Stimulated activated CD8-positive, alpha-beta memory T cell treated with anti-CD3 and anti-CD28 coated beads, Interleukin-4, amount 100 ng/mL, for 1 hour (primary cell): ENCODE measurements at places on chromosomes 3 and 15.

DNA sequence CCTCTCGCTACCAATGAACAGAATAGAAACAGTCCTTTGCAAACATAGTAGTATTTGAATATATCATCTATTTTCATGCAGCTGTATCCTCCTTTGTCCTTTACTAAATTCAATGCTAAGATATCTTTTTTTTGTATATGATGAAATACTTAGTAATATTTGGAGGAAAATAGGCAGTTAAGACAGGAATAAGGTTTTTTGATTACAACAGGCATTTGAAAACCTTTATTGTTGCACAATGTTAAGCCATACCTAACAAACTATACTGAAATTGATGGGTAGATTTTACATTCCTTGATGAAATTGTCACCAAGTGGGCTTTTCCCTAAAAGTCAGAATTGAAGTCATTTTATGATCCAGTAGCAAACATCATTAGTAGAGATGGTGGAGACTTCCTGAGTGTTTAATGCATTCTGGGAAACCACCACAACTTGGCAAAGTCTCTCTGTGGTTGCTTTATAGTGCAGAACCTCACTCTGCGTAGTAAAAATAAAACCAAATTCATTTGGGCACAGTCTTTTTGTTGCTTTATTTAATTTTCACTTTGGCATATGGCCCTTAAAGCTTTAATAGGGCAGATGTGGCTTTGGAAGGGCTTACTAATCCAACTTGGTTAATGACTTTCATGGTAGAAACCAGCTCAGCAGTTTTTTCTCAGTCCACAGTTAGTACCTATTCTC lies 216.0 kb downstream of the DIPK2A start:
- no peak for DNase-seq

GRCh38 chr3:56753206-56753820 lies 48.4 kb downstream of the ARHGEF3 start:
- no peak for DNase-seq

DNA sequence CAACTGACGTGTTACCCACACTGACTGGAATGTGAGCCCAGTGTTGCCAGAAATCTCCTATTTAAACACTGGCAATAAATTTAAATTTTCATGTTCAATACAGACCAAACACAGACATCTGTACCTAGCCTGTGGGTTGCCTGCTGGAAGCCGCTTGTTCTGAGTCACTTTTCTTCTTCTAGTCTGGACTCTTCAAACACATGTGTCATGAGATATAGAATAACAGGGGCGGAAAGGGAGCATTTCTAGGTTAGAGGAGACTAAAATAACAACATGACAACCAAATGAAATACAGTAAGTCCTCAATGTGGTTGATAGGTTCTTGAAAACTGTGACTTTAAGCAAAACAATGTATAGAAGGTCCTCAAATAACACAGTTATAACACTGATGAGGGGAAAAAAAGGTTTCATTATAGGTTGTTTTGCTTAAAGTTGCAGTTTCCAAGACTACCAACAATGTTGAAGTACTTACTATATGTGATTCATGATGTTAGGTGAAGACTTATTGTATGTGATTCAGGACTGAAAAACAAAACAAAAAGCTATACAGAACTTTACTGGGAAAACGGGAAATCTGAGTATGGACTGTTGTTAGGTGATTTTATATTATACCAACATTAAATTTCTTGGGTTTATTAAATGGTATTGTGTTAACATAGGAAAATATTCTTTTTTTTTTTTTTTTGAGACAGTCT lies 63.1 kb downstream of the PRKAR2A start:
- no peak for DNase-seq

DNA sequence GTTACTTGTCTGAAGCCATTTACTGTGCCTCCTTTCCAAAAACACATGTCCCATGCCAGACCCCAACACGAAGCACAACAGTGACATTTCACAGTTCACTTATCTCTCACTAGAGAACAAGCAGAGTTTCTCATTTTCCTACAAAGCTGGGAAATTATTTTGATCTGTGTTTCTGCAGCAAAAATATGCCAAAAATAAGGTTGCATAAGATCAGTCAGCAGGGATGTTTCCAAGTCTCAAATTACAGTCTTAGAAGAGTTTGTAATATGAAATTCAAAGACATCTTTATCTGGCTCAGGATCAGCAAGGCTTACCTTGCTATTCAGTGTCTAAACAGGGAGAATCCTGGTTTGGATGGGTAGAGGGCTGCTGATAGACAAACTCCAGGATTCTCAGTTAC lies 75.5 kb downstream of the GJD2 start:
- no peak for DNase-seq

DNA sequence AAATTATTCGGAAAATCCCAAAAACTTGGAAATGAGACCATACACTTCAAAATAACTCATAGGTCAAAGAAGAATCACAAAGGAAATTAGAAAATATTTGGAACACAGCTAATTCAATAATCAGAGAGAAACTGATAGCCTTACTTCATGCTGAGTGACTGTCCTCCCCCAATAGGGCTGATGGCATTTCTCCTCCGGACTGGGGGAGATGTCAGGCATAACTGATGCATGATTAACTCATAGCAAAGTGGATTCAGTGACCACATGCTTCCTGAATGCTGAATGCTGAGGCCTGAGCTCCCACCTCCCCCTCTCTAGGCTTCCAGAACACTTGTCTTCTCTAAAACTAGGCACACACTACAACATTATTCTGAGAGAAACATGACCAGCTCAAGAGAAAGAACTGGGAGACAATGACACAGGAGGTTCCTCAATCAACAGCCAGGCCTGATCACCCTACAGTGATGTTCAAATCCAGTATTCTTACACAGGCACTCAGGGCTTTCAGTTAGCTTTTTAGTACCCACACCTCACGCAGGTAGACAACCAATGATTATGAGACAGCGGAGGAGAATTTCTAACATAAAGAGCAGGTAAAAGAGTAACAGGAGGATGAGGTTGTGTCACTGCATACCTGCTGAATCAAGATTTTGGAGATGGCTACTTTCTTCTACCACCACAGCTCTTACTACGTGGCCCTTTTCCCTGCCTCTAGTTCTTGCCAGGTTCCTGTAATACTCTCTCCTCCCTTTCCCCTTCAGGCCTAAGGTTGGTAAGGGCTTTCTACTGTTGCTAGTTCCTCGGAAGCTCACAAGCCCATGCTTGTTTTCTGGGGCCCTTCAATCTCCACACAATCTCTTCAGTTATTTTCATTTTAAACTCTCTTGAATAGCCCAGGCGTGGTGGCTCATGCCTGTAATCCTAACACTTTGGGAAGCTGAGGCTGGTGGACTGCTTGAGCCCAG lies 96.1 kb downstream of the FMN1 start:
- no peak for DNase-seq

GRCh38 chr3:173703771-173704170 lies 306.2 kb downstream of the NLGN1 start:
- no peak for DNase-seq

DNA sequence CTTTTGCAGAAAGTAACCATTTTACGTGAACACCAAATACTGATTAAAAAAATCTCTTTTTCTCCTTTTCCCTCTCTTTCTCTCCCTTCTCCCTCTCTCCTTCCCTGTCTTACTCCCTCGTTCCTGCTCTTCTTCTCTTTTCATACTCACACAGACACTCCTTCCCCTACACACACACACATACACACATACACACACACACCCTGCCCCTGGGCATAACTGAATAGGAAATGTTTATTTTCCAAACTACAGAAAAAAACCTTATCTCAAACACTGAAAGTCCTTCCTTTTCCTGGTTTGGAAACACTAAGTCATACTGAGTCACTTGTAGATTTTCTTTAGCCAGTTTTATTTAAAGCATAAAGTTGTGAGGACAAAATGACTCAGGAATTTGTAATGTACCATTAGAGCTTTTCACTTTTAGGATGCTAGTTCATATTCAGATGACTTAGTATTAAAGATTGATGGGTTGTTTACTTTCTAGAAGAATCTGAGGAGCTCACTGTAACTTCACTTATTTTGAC lies 62.4 kb downstream of the MBNL1 start:
- DNase-seq: no peak

- DNase-seq: no peak
Measured at GRCh38 chr3:108175352-108175751, 46.9 kb downstream of the IFT57 start.

- no peak for DNase-seq
Measured at GRCh38 chr15:73196113-73196512, 143.8 kb downstream of the NEO1 start.

DNA sequence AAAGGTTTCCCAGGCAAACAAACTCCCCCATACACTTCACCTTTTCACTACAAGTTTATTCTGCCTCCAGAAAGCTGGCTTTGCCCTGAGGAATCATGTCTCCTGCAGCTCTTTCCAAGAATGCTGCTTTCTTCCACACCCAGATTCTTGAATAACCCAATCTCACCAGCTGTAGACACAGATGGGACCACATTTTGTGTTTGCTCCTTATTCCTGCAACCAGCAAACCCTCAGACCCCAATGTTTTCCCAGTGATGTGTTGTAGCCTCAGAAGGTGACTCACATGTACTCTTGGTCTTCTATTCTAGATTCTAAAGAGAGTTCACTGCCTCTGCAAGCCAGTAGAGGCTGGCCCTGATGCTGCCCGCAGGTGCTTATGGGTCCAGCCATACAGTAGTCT lies 23.6 kb upstream of the TRIM59 start:
- no peak for DNase-seq

DNA sequence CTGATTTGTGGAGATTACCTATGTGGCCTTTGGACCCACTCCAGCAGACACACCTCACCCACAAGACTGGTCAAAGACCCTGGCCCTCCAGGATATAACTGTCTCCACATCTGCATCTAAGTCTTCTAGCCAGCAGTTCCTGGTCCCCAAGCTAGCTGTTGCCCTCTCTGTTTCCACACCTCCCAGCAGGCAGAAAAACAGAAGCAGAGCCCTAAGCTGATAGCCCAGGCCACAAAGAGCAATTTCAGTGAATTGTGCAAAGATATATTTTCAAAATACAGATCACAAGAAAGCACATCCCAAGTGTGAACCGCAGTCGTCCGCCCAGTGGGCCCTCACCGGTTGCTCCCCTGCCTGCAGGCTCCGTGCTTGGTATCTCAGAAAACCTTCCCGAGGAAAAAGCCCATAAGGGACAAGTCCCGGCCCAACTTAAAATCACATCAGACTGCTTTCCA lies 2.6 kb downstream of the TNIK start:
- DNase-seq: no peak

DNA sequence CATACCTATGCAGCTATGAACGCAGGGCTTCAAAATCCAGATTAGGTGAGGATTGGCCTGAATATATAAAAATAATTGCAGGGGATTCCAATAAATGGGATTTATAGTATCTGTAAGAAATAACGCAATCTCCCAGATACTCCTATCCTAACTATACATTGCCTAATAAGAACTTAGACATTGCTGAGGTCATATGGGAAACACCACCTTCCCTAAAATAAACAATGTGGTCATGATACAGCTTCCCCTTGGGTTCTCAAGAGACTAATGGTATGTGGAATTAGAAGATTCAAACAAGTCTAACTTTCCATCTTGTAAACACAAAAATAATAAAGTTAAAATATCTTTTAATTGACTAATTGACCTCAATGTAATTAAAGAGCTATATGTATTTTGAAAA lies 28.2 kb downstream of the UBE3A start:
- DNase-seq: no peak

GRCh38 chr3:183449391-183449790 lies 21.0 kb upstream of the MCF2L2 start:
- no peak for DNase-seq

DNA sequence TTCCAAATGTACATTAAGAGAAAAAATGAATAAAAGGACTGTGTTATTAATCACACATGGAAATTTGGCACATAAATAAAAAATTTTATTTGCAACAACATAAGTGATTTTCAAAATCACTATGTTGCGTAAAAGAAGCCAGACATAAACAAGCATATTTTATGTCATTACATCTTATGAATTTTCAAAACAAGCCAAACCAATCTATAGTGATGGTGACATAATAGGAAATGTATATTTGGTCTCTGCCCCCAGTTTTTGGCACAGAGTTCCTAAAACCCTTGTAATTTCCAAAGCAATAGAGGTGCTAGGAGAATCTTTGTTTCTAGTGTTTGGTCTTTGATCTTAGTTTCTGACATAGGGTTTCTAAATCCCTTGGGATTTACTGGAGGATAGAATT lies 543.3 kb downstream of the ZBBX start:
- DNase-seq: no peak

GRCh38 chr3:195729476-195730251 lies 8.9 kb downstream of the MUC20 start:
- no peak for DNase-seq

DNA sequence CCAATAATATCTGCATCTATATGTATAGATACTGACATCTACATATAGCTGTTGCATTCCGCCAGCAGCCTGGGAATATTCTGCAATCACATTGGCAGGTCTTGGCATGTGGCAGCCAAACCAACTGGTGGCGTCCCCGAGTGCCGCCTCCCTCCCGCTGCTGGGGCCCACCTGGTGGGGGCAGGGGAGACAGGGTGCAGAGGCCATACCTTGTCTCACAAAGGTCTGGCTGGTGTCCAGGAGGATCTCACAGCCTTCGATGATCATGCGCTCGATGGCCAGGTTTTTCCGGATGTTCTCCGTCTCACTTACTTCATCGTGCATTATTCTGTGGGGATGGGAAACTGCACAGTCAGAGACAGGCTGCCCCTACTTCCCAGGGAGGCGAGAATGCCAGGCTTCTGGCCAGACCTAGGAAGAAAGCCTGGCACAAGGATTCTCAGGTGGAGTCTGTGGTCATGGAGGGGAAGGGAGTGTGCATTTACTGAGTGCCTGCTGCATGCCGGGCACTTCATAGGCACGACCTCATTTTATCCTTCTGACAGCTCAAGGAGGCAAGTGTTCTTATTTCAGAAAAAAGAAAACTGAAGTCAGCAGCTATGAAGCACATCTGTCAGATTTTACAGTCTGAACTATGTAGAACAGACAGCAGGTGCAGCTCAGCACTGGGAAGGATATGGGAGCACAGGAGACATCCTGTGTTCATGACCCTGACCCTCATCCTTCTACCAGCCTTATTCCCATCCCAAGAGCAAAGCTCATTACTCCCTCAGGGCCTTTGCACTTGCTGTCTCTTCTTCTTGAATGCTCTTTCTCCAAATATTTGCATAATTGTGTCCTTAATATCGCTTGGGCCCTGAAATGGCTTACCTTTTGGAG lies 62.8 kb downstream of the RASGRF1 start:
- DNase-seq: no peak

- DNase-seq: no peak
Measured at GRCh38 chr15:100966997-100967396, 47.8 kb downstream of the LRRK1 start.

DNA sequence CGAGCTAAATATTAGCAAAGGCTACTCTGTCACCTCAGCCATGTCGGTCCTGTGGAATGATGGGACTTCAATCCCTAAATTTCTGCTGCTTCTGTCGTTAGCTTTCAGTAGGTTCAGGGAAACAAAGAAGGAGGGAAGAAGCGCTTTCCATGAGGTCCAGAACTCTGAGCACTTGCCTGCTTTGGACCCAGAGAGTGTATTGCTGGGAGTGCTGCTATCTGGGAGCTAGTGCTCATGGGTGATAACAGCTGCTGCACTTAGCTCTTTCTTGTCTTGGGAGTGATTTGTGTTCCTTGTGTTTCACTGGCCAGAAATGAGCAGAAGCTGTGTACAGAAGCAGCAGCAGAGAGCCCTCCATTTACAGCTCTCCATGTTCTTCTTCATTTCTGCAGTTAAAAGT lies 369.8 kb downstream of the DIPK2A start:
- no peak for DNase-seq

GRCh38 chr15:77059786-77060361 lies 11.0 kb downstream of the TSPAN3 start:
- DNase-seq: no peak
